ENCODE measurements at places on chromosomes 6 and 20.
A peak's percentile ranks its signal among the peaks of the same experiment; 100 is the strongest.

DNA sequence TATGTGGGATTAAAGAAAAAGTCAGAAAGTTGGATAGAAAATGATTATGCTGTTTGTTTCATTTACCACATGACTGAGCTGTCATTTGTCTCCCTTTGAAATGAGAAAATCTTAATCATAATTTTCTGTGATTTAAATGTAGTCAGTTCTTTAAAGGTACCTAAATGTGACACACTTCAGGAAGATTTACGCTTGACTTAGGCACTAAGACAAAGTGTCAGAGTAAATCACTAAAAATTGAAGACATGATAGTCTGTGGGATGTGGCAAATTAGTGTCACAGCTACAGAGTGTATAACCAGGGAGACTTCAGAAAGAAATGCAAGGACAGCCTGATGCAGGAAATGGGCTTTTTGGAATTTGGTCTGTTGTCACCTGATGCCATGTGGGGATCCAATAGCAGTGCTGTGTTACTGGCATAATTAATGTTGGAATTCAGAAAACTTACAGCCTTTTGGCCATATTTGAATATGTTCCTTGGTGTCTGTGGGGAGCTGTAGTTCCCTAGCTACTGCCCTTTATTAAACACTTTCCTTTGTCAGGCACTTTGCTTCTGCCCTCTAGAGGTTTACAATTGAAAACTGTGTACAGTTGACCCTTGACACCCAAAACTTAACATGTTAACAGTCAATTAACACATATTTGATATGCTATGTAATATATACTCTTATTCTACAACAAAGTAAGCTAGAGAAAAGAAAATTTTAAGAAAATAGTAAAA, 493.8 kb downstream of the UTRN start:
- DNase-seq: no peak

DNA sequence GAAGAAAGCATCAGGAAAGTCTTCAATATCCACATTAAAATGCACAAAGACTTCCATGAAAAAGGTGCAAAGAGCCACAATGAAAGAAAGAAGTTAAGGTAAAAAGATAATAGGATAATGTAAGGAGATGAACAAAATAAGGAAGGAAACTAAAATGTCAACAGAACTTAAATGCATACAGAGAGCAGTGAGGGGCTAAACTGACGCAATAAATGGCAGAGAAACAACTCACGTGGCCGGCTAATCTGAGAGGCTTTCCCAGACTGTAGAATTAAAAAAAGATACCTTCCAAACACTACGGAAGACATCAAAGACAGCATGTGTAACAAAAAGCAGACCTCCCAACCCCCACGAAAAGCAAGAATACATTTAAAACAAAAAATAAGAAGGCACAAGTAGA, 73.7 kb downstream of the GMDS start:
- no peak for DNase-seq

DNA sequence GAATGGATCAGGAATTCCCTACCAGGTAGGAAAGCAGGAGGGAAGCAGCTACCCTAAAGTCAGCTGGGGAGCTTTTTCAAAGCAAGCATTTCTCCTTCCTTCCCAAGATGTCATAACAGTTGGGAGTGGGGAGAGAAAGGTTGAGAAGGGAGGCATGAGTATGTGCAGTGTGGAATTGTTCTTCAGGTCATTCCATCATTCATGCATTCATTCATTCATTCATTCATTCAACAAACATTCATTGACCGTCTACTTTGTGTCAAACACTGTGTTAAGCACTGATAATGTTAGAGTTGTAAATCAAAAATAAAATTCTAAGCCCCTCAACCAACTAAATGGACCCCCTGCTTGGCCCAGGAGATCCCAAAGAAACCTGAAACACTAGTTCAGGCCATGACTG, 49.2 kb upstream of the FAM184A start:
- DNase-seq: no peak

DNA sequence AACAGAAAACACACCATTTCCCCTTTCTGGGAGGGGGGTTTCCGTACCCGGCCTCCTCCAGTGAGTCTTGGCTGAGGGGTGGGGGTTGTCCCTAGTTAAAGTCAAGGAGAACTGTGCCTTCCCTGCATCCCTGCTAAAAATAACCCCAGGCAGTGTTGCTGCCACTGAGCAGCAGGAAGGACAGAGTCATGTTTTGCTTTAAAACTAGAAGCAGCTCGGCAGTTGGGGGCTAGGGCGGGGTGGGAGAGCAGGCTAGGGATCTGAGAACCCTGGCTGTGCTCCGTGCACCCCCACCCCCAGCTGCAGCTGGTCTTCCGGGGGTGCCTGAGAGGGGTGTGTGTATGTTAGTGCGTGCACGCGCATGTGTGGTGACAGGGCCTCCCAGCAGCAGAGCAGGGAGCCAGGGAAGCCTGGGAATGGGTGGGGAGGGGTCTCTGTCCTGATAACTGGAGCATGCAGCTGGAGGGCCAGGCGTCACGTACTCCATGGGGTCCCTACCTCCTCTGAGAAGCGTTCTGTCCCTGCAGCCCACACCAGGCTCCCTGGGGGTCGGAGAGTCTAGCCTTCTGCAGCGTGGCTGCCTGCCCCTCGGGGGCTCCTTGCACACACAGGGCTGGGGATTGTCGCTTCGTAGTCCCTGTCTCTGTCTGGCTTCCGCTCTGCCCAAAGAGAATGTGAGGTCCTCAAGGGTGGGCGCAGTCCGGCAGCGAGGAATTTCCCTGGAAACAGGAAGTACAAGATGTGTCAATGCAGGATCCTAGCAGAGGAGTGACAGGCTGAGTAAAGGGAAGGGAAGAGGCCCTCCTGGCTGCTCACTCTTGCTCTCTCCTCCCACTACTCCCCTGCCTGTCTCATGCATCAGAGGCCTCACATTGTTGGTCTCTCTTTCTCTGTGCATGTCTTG, 16.8 kb upstream of the ARMC12 start:
- DNase-seq: no peak

- no peak for DNase-seq
Observed at GRCh38 chr6:43766500-43766853, 3.5 kb upstream of the VEGFA start.

- DNase-seq: no peak
Observed at GRCh38 chr6:97026298-97026697, 101.8 kb downstream of the KLHL32 start.

GRCh38 chr6:149545258-149545753, 537 bp downstream of the PPIL4 start:
- peak; percentile 46 for DNase-seq

GRCh38 chr20:59938221-59938620, 1.9 kb downstream of the PPP1R3D start:
- DNase-seq: no peak

DNA sequence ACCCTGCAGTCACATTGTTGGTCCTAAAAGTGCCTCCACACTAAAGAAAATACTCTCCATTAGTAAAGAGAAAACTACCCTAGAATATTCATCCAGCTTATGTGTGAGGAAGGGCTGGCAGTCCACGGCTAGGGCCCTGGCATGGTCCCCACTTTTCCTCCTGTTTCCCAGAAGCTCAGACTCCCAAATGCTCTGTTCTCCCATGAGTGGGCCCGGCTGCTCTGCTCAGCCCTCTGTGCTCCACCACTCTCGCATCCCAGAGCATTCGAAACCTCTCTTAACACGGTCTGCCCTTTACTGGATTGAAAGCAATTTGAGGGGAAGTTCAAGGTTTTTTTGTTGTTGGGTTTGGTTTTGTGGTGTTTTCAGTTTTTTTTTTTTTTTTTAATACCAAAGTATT, 61.8 kb downstream of the APCDD1L start:
- DNase-seq: no peak

- no peak for DNase-seq
Observed at GRCh38 chr6:25781134-25781533, 26.6 kb downstream of the SLC17A4 start.

- DNase-seq: peak; percentile 73
Observed at GRCh38 chr20:381581-382290, 1.2 kb downstream of the TRIB3 start.

- DNase-seq: no peak
Observed at GRCh38 chr6:31871046-31871659, 7.6 kb downstream of the SLC44A4 start.

DNA sequence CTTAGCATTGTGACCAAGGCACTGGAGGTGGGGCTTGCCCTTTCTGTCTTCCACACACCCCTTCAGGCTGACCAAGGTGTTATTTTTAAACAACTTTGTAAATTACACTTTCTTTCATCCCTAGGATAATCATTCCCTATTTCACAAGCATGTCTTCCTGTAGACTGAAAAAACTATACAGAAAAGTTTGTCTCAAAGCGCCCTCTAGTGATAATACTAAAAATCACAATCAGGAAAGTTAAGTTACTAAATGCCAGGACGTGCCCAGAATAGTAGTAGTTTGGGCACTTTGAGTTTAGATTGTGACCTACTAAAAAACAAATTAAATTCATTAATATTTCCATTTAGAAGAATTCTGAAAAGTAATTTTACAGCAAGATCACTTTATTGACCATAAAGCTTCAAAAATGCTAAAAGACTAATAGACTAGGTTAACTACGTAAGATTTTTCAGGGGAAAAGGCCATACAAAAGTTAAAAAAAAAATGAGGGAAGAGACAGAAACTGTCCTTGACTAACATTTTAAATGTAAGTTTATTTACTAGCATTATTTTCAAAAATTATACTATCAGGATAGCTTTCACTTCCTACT, 123.3 kb upstream of the DUSP22 start:
- no peak for DNase-seq

GRCh38 chr20:753897-754635, 14.2 kb downstream of the SLC52A3 start:
- no peak for DNase-seq

DNA sequence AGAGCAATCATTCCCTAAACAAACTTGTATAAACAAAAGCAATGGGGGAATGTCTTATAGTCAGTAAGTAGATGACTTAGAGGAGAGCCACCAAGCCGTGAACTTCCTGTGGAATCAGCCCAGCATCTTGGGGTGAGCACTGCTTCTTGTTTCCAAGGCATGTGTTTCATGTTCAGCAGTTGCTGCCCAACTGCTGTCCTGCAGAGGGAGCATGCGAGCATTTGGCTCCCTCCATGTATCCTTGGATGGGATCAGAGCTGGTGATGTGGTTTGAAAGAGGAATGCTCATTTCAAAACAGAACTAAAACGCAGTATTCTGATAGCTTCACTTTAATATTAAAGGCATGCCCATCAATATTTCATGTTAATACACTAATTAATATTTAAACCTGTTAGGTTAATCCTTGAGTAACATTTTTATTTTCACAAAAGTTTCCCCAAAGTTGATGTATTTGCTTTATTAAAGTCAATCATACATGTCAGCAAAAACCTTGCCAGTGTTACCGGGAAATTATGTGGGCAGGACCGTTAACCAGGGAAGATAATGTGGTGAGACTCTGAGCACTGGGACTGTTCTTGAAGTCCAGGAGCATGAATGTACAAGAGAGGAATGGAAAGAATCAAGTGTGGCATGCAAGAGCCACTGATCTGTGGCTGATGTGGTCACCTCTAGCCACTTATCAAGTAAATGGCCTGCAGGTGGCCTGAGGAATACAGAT, 172.1 kb upstream of the GGTLC1 start:
- no peak for DNase-seq

DNA sequence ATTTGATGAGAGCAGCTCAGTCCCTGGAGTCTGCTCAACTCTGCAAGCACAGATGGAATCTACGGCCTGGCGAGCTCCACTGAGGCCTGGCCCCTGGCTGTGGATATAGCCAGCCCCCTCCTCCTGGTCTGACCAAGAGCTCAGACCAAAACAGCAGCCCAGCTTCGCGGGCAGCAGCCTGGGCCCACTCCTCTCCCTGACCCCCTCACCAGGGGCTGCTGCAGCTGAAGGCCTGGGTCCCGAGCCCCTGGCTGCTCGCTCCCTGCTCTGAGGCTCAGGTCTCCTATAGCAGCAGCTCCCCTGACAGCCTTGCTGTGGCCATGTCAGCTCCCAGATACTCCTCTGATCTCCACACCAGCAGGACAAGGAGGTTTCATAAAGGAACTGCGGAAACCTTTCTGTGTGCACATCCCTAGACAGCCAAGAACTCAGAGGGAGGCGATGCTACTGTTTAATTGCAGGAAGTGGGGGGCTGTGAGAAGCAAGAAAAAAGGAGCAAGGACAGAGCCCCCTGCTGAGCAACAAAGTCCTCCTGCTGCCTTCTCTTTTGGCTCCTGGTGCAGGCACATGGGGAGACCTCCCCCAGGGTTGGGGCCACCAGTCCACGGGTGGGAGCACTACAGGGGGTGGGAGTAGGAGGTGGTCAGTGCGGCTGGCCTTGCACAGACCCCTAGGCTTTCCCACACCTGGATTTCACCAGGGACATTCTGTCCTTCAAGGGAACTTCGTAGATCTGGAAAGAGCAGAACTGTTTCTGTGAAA, 38.7 kb upstream of the CST5 start:
- DNase-seq: no peak

DNA sequence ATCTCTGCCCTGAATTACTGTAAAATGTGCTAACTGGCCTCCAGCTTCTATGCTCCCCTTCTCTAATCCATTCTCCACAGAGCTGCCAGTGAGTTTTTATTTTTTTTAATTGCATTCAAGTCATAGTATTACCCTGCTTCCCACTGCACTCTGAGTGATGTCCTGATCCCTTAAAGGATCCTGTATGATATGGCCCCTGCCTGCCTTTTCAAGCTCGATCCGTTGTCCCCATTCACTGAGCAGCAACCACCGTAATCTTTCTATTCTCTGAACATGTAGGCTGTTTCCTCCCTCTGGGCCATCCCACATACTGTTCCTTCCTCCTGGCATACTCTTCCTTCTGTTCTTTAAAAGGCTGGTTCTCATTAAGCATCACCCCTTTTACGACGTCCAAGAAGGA, 9.3 kb downstream of the TNFRSF21 start:
- DNase-seq: no peak

DNA sequence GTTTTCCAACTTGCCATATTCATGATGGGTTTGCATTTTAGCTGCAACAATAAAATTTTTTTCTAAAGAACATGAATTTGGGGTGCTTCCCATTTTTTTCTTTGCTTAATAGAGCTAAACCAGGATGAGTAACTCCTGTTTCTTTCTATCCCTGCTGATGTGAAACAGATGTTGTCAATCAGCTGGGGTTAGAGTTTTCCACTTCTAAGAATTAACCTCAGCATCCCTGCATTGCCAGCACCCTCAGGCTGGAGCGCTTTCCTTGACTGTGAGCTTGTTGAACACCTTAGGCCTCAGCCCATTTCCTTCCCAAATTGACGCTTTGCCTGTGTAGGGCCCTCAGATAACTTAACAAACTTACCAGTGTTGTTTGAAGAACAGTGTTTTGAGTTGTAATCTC, 74.5 kb downstream of the PTPN1 start:
- DNase-seq: no peak

DNA sequence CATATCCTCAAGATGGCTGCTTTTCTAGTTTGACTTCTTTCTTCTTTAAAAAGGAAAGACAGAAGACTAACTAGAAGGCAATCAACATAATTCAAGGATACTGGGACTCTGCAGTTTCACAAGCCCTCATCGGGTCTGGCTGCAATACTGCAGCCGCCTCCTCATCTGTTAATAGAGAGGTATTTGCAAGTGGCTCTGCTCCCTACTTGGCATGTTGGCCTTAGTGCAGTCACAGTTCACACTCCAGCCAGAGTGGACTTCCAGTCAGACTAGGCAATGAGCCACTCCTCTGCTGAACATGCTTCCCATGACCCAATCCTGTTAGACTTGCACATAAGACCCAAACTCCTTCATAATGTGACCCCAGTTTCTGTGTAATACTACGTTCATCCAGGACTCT, 141.9 kb upstream of the ENPP5 start:
- no peak for DNase-seq

- DNase-seq: no peak
Observed at GRCh38 chr20:57444394-57445048, 53.3 kb downstream of the RBM38 start.

- no peak for DNase-seq
Observed at GRCh38 chr6:130076512-130076911, 58.1 kb downstream of the L3MBTL3 start.

GRCh38 chr6:106069478-106069877, 16.7 kb upstream of the PRDM1 start:
- no peak for DNase-seq

GRCh38 chr6:47967843-47968242, 143.2 kb downstream of the PTCHD4 start:
- no peak for DNase-seq
